ENCODE measurements at places on chromosomes 1 and 21.

- H3K4me1 ChIP-seq: peaks cover 51% of the 10 kb centered on the region
- no peak overlapping the region for H3K27ac ChIP-seq
- H3K36me3 ChIP-seq: peaks cover 5% of the 10 kb centered on the region
- peaks cover 3% of the 10 kb centered on the region for H3K27me3 ChIP-seq
- no peak overlapping the region for H3K4me3 ChIP-seq
- DNase-seq: no peak
These were observed 159.9 kb downstream of the ZBTB18 start for GRCh38 chr1:244210884-244211558.

DNA sequence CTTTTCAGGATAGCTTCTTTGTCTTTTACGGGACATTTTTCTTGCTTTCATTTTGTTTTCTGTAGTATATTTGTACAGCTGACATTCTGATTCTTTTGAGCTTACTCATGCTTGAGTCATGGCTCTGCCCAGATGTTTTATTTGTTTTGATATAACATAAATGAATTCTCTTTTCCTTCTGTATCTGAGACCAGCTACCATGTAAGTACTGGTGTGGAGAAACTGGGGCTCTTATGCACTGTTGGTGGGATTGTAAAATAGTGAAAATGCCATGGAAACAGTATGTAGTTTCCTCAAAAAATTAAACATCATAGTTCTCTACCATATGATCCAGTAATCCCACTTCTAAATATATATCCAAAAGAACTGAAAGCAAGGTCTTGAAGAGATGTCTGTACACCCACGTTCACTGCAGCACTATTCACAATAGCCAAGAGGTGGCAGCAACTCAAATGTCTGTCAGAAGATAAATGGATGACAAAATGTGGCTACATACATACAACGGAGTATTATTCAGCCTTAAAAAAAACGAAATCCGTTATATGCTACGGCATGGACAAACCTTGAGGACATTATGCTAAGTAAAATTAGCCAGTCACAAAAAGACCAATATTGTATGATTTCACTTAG is 61.4 kb downstream of the EIF2B3 start:
- H3K27me3 ChIP-seq: peaks cover 2% of the 10 kb centered on the region
- peak overlapping the region; percentile 79 for H3K4me3 ChIP-seq
- H3K4me1 ChIP-seq: peaks cover 47% of the 10 kb centered on the region
- peak; percentile 72 for DNase-seq
- H3K36me3 ChIP-seq: peaks cover 14% of the 10 kb centered on the region
- peak overlapping the region; percentile 83 for H3K27ac ChIP-seq

GRCh38 chr1:232737917-232738316 is 67.3 kb upstream of the MAP10 start:
- no peaks in the 10 kb centered on the region for H3K4me1 ChIP-seq
- H3K4me3 ChIP-seq: no peak overlapping the region
- H3K36me3 ChIP-seq: no peaks in the 10 kb centered on the region
- no peak overlapping the region for H3K27ac ChIP-seq
- DNase-seq: no peak

DNA sequence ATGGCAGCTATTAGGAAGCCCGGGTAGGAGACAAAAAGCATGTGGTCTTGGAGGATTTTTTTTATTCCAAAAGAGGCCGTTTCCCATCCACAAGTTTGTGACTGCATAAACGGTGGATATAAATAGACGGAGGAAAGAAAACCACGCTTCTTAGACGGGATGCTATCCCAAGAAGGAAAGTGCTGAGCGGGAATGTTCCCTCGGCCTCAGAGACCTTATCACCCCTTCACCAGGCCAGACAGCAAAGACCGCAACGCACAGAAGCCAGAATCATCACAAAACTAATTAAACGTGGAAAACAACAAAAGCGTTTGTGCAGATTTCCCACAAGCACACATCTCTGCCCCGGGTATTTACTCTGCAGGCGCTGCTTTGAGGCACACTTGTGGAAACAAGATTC is 43.2 kb downstream of the HLCS start:
- no peaks in the 10 kb centered on the region for H3K27me3 ChIP-seq
- H3K36me3 ChIP-seq: no peaks in the 10 kb centered on the region
- peaks cover 13% of the 10 kb centered on the region for H3K4me1 ChIP-seq

GRCh38 chr1:152049291-152050083 is 12.7 kb upstream of the S100A11 start:
- peak; percentile 32 for DNase-seq
- H3K27ac ChIP-seq: peak overlapping the region; percentile 28
- no peaks in the 10 kb centered on the region for H3K36me3 ChIP-seq
- H3K4me1 ChIP-seq: peaks cover 44% of the 10 kb centered on the region
- H3K27me3 ChIP-seq: peaks cover 17% of the 10 kb centered on the region

GRCh38 chr1:202274611-202275010 is 67.1 kb downstream of the UBE2T start:
- H3K4me1 ChIP-seq: peaks cover 8% of the 10 kb centered on the region
- H3K27ac ChIP-seq: no peak overlapping the region
- no peaks in the 10 kb centered on the region for H3K36me3 ChIP-seq
- no peak overlapping the region for H3K4me3 ChIP-seq
- no peak for DNase-seq

- DNase-seq: no peak
- peaks cover 11% of the 10 kb centered on the region for H3K4me1 ChIP-seq
- no peak overlapping the region for H3K4me3 ChIP-seq
- no peaks in the 10 kb centered on the region for H3K27me3 ChIP-seq
These were observed 33.0 kb downstream of the FOXJ3 start for GRCh38 chr1:42302034-42302433.

DNA sequence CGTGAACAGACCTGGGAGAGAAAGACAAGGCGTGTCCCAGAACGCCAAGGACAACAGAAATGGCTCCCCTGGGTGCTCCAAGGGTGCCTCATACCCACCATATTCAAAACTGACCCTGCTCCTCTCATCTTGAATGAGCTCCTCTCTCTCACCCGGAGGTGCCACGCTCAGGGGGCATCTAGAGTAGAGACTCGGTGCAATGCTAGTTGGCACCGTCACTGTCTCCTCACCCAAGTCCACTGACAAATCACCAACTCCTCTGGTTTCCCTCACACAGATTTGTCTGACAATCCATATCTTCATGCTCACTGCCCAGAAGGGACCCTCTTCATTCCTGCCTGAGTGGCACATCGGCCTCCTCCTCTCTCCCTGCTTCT is 5.0 kb downstream of the TMEM125 start:
- peaks cover 7% of the 10 kb centered on the region for H3K27me3 ChIP-seq
- H3K36me3 ChIP-seq: no peaks in the 10 kb centered on the region
- no peak for DNase-seq

DNA sequence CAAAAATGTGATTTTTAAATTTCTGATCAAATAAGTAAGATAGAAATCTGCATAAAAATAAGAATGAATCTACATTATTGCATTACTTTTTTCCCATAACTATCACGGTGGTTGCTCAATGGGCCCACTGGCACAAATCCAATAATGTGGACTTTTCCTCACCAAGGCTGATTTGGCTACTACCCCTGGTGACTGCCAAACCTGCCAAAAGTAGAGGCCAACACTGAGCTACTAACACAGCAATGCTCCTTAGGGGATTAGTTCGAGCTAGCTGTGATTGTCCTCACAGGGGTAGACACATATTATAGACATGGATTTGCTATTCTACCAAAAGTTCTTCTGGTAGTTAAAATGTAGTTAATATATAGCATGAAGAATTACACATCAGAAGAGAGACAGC is 107.7 kb upstream of the ZNHIT6 start:
- H3K27me3 ChIP-seq: no peaks in the 10 kb centered on the region
- H3K27ac ChIP-seq: no peak overlapping the region
- DNase-seq: no peak
- H3K4me1 ChIP-seq: peaks cover 18% of the 10 kb centered on the region
- H3K4me3 ChIP-seq: no peak overlapping the region

GRCh38 chr1:79133774-79134364 is 127.3 kb upstream of the ADGRL4 start:
- H3K4me1 ChIP-seq: peaks cover 5% of the 10 kb centered on the region
- H3K27me3 ChIP-seq: no peaks in the 10 kb centered on the region
- H3K4me3 ChIP-seq: no peak overlapping the region
- H3K27ac ChIP-seq: no peak overlapping the region
- no peak for DNase-seq

DNA sequence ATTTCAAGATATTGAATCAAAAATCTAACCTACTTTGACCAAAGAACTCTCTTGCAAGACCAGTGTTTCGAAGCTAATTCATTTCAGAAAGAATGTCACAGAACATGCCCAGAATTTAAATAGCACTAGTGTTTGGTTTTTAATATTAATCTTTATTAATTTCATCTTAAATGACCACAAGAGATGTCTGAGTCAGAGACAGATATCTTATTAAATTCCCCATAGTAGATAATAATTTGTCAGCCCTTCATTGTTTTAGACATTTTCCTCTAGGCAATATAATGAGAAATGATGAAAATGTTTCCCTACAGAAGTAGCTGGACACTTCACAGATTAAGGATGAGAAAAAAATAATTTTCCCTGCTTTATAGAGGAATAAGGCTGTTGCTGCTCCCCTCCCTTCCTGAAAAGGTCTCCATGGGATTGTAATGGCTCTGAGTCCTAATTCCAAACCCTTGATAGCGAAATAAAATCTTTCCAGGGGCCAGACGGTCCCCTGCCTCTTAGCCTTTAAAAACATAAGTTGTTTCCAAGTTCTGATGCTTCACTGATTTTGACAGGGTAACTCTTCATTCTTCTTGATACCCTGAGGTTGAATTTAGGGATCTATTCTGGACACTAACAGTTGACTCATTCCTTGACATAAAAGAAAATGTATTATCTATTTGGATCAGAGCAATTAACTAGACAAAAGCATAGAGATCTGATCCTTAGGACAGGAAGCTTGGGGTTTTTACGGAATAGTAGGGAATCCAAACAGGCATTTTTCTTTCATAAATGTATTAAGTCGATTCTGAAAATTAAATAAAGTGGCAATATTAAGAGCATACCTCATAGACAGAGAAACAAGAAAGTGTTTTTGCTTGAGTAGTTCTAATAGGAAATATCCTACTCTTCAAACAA is 820.8 kb downstream of the BRINP3 start:
- no peak overlapping the region for H3K27ac ChIP-seq
- no peak overlapping the region for H3K4me3 ChIP-seq
- no peak for DNase-seq
- no peaks in the 10 kb centered on the region for H3K4me1 ChIP-seq

DNA sequence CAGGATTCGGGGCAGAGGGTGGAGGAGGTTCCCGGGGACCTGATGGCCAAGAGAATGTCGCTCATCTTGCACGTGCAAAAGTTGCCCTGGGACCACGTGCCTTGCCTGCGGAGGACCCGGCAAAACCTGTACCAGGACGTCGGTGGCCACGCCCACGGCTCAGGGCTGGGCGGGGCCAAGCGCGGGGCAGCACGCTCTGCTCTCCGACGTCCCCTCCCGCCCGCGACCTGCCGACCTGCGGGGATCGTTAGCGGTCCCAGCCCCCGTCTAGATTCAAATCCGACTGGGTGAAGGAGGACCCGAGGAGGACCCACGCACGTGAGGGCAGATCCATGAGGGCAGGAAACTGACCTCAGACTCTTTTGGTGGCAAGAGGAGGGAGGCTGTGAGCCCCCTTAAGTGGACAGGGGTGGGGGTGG is at the start of gene C1orf167:
Gene C1orf167 (plus strand): TSS at position 206 of the 419 bp plus-strand sequence. CDS start 2,208 bp downstream, outside the sequence.
- no peak for DNase-seq
- H3K27ac ChIP-seq: no peak within 1 kb of the TSS
- H3K4me1 ChIP-seq: no peaks in the 10 kb centered on the region
- H3K4me3 ChIP-seq: no peak within 1 kb of the TSS
- H3K27me3 ChIP-seq: peaks cover 35% of the 10 kb centered on the region

DNA sequence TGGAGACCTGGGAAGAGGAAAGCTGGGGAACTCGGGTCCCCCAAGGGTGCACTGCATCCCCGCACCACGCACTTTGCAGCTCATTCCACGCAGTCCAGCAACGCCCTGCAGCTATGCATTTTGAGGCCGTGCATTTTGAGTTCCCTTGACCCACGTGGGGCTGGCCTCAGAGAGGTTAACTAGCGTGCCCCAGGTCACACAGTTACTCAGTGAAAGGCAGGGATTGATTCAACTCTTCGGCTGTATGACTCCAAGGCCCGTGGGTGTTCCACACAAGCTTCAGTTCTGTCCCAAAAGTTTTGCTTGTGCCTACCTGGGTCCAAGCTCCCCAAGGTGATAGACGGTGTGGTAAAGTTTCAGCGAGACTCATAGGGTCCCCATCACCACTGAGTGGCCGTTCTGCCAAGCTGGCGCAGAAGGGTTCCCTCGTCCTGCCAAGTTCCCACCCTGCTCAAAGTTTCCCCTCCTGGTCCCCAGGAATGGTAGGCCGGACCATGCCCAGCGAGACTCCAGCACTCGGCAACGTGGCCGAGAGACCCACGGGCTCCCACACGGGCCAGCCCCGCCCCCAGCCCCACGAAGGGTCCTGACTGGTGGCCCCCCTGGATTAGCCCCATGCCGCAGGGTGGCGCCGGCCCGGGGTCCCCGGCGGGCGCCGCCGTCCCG is 611 bp downstream of the HSPG2 start:
- peak overlapping the region; percentile 94 for H3K4me3 ChIP-seq
- peak overlapping the region; percentile 93 for H3K27ac ChIP-seq
- H3K27me3 ChIP-seq: no peaks in the 10 kb centered on the region
- H3K4me1 ChIP-seq: peaks cover 79% of the 10 kb centered on the region

All from HFFc6 (cell line).